ENCODE measurements at places on chromosomes 3 and 15.

- DNase-seq: no peak
Observed at GRCh38 chr3:176046703-176047102, 1150.6 kb downstream of the TBL1XR1 start.

- DNase-seq: no peak
Observed at GRCh38 chr3:153172796-153173757, 11.1 kb downstream of the RAP2B start.

DNA sequence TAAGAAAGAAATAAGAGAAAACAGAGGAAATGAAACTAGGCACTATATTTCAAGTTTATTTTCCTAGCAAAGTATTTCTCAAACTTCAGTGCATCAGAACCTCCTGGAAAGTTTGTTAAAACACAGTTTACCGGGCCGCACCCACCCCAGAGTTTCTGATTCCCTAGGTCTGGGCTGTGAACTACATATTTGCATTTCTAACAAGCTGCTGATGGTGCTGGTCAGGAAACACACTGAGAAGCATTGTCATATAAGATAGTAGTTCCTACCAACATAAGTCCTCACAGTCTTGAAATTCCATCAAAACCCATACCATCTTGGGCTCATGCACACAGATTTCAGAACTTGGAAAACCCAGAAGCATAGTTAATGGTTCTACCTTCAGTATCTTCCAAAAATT, 8.3 kb downstream of the SLC9A9 start:
- DNase-seq: no peak

- DNase-seq: no peak
Observed at GRCh38 chr15:27218426-27218825, 247.4 kb downstream of the GABRG3 start.

GRCh38 chr3:55094676-55095075, 166.8 kb upstream of the LRTM1 start:
- no peak for DNase-seq

GRCh38 chr15:77858792-77859490, 218.6 kb downstream of the TBC1D2B start:
- DNase-seq: no peak

- no peak for DNase-seq
Observed at GRCh38 chr3:15592968-15593367, 8.4 kb downstream of the HACL1 start.

DNA sequence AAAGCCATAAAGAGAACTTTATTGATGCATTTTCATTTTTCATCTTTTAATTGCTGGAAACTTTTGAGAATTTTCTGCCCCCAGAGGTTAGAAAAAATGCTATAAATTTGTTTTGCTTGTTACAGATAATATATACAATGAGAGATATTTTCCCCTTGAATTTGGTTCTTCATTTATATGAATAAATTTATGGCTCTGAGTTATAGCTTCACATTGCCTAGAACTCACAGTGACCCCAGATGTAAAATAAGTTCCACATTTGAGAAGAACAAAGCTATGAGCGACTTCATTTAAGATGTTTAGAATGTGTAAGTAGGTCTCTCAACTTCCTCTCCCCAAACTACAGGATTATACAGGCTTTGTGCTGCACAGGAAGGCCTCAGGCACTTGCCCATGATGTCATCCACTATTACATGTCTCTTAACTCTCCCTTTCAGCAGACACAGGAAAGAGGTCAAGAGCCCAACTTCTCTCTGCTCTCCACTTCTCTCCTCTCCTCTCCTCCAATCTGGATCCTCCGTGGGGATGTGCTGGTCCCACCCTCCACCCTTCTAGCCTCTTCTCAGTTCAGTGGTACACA, 92.8 kb downstream of the DUT start:
- DNase-seq: no peak

DNA sequence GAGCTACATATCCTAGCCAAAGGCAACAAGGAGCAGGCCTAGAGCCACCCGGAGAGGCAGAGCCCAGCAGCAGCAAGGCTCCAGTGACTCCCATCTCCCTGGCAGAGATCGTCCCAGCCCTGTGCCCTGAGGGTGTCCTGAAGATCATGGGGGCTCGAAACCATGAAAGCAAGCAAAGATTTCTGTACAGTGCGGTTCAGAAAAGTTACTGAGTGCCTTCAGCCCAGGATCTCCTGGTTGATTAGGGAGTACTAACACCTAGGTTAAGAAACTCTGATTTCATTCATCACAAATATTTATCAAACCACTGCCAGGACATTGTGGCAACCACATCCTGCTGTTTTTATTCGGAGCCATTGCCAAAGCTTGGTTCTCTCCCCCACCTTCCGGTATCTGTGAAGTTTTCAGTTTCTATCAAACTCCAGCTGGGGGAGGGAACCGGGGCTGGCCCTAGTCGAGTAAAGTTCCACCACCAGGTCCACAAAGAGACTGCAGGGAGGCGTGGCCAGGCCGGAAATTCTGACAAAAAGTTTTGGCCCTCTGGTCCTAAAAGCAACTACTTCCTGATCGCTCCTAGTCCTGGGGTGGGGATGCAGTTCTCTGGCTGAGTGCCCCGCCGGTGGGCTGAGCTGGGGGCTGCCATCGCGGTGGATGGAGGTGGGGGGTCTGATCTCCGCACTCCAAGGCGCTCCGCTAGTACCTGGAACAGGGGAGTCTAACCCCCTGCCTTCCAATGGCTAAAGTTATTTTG, 1.2 kb downstream of the RAB43 start:
- DNase-seq: peak; percentile 86

- DNase-seq: peak; percentile 64
Observed at GRCh38 chr15:63212050-63213004, 22.9 kb downstream of the RAB8B start.

- DNase-seq: no peak
Observed at GRCh38 chr15:76929011-76929760, 2.4 kb upstream of the RCN2 start.

GRCh38 chr15:91992945-91993344, 139.4 kb downstream of the SLCO3A1 start:
- no peak for DNase-seq

DNA sequence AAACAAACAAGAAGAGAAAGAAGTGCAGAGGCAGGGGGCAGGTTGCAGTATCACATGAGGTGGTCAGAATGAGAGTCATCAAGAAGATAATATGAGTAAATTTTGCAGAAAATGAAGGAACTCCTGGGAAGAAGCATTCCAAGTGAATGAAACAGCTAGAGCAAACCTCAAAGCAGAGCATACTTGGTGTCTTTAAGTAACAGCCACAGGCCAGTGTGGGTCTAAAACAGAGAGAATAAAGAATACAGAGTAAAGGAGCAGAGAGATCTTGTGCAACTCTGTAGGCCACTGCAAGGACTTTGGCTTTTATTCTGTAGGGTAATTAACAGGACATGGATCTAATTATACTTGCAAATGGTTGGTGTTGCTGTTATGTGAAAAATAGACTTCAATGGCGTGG, 81.3 kb downstream of the STAC start:
- DNase-seq: no peak

DNA sequence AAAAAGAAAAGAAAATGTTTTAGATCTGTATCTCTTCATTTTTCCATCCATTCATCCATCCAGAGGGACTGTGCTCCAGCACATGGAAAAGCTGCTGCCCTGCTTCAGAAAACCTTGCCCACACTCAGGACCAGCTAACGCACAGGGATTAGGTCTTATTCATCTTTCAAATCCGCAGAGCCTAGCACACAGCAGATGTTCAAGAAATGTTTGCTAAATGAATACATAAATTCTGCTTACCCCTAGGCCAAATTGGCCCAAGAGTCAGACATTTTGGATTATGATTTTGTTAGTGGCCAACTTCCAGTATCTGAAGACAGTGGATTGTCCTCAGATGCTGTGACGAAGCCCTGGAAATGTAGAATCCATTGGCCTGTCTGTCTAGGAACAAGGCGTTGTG, 71.4 kb downstream of the GHSR start:
- peak; percentile 57 for DNase-seq

- DNase-seq: no peak
Observed at GRCh38 chr3:134441321-134441720, 44.5 kb downstream of the ANAPC13 start.

- DNase-seq: no peak
Observed at GRCh38 chr15:88606070-88606794, 14.9 kb upstream of the AEN start.

- DNase-seq: no peak
Observed at GRCh38 chr3:178593786-178594185, 57.5 kb downstream of the KCNMB2 start.

- DNase-seq: no peak
Observed at GRCh38 chr3:58562498-58562897, 14.7 kb downstream of the FAM107A start.

GRCh38 chr15:89146366-89146765, 58.1 kb downstream of the ABHD2 start:
- DNase-seq: no peak

DNA sequence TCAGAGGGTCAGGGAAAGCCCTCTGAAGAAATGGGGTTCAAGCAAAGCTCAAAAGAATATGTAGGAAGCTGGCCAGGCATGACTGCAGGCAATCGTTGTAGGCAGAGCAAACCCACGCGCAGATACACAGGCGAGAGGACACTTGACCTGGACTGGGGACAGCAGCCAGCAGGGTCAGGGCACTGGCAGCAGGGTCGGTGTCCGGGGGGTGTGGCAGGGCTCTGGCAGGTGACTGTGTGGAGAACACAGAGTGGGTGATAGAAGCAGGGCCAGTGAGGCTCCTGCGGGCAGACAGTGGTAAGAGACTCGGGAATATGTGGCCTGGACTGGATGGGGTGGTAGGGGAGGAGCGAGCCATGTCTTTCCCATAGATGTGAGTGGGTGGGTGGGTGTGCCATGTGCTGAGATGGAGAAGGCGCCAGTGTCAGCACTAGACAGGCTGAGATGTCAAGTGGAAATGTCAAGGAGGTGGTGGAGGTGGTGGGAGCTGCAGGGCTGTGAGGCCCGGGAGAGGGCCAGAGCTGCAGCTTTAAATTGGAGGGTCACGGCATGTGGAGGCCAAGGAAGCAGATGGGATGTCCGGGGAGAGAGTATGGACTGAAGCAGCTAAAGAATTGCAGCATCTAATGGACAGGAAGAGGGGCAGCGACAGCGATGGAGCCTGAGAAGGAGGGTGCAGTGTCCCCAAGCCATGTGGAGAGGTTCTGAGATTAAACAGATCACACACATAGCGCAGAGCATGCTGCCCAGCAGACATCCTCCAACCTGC, 13.4 kb downstream of the TMEM43 start:
- no peak for DNase-seq

GRCh38 chr3:85148036-85148435, 189.2 kb downstream of the CADM2 start:
- DNase-seq: peak; percentile 14

DNA sequence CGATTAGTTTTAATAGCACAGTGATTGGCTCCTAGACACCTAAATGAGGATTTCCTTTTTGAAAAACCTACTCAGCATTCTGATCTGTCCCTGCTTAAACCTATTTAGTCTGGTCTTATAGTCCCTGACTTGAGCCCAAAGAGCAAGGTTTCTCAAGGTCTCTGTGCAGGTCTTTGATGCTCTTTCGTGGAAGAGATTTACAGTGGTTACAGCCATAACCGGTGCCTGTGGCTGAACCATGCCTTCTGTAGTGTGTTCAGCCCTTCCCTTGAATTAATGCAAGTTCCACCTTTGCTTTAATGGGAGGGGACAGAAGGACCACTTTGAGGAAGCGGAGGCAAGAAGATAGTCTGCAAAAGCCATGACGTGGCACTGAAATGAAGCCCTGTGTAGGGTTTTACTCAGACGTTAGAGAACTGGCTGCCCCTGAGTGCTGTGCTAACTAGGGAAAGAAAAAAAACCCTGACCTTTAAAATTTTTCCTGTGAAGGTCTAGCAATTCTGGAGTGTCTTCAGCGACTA, 43.0 kb downstream of the ZBTB38 start:
- no peak for DNase-seq

DNA sequence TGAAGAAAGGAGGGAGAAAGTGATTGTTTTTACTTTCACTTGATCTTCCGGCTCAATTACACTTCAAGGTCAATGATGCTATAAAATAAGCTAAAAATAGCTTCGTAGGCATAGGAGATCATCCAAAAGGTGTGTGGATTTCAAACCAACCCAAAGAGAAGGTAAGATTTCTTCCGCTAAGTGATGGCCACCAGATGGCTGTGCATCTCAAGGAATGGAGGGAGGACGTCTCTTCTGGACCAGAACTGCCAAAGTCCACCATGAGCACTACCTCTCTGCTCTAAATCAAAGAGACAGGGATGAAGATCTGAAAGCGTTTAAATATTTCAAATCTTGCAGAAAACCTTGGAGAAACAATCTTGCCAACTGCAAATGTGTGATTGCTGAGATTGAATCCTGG, 199.1 kb upstream of the ZPLD1 start:
- no peak for DNase-seq

- DNase-seq: no peak
Observed at GRCh38 chr15:52787549-52788098, 2.5 kb downstream of the ONECUT1 start.

- DNase-seq: no peak
Observed at GRCh38 chr3:14360123-14360881, 42.1 kb upstream of the SLC6A6 start.

GRCh38 chr3:172536505-172536904, 13.3 kb upstream of the TNFSF10 start:
- DNase-seq: no peak

DNA sequence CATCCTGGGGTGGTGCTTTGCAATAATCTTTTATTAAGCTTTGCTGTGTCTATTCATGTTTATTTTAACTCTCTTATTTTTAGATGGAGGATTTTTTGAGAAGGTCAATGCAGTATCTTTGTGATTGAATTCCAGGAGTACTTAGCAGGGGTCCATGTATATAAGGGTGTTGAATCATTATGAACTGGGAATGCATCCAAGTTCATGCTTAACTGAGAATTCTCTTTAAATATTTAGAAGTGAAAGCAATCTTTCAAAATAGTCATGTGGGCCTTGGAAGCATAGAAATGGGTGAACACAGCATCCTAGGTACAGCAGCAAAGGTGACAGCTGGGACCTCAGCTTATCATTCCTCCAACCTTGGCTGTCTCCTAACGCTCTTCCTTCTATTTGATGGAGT, 27.3 kb downstream of the SPTSSB start:
- no peak for DNase-seq

- no peak for DNase-seq
Observed at GRCh38 chr3:45546126-45546620, 48.4 kb upstream of the LIMD1 start.

GRCh38 chr3:157786211-157786610, 283.0 kb upstream of the VEPH1 start:
- DNase-seq: peak; percentile 91

DNA sequence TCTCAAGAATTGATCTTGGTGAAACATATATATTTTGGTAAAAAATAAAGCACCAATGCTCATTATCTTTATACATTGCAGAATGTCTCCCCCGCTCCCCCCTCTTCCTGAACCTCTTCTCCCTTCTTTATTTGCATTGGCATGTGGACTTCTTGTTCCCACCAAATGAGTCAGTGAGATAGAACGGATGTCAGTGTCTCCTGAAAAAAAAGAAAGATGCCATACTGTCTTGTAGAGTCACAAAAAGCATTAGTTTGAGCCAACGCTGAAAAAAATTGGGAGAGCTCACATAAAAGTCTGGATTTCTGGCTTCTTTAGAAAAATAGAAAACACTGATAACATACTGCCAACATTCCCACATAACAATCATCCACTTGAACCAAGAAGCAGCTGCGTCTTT, 32.0 kb upstream of the STXBP5L start:
- no peak for DNase-seq

- DNase-seq: no peak
Observed at GRCh38 chr3:57805674-57806073, 49.6 kb downstream of the SLMAP start.

GRCh38 chr3:8438507-8439079, 63.0 kb upstream of the LMCD1 start:
- no peak for DNase-seq

- DNase-seq: no peak
Observed at GRCh38 chr15:46858150-46858549, 859.2 kb upstream of the SEMA6D start.
